ENCODE measurements at places on chromosomes 5 and 9. TPM values are rescaled to one million over a fixed set of nuclear protein-coding genes. Genes with fewer than 3 reads are reported as not detected.

Gene AGXT2
- not detected for total RNA-seq

Gene CTNNAL1
- 81.0 TPM for total RNA-seq

Gene PAEP
- total RNA-seq, result not detected

Gene EFNA5
- 7.8 TPM for total RNA-seq

Gene IFNA13
- not detected for total RNA-seq

Gene ABLIM3
- total RNA-seq, result 0.03 TPM

Gene CDC14B
- total RNA-seq, result 38.5 TPM

DNA sequence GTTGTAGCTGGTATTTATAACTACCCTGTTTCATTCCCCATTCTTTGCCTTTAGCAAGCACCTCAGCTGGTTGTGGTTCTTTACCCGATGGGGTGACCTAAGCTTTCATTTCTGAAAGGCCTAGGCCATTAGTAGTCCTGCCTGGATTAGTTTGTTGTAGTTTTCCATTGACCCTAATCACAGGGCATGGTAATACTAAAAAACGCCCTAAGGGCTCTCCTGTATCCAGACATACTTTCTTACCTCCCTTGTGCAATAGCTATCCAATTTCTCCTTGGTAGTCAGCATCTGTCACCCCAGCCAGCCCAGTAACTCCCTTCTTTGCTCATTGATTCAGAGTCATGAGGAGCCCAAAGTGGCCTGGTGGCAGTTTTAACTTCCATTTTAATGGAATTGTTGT lies 24.0 kb downstream of the TMOD1 start:
- no peak for DNase-seq

DNA sequence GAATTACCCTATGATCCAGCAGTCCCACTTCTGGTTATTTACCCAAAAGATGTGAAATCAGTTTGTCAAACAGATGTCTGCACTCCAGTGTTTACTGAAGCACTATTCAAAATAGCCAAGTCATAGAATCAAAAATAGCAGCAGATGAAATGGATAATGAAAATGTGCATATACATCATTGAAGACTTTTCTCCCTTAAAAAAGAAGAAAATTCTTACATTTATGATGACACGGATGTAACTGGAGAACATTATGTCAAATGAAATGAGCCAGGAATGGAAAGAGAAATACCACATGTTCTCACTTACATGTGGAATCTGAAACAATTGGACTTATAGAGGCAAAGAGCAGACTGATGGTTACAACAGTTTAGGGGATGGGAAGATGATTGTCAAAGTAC lies 21.5 kb upstream of the PLEKHG4B start:
- DNase-seq, result no peak

GRCh38 chr5:145847499-145848497 lies 12.7 kb upstream of the PRELID2 start:
- no peak for DNase-seq

- DNase-seq, result no peak
Observed at GRCh38 chr5:177475563-177476427, 2.4 kb upstream of the DBN1 start.

- no peak for DNase-seq
Observed at GRCh38 chr5:56279979-56280378, 46.8 kb upstream of the ANKRD55 start.

- no peak for DNase-seq
Observed at GRCh38 chr5:137336565-137337120, 162.5 kb downstream of the SPOCK1 start.

DNA sequence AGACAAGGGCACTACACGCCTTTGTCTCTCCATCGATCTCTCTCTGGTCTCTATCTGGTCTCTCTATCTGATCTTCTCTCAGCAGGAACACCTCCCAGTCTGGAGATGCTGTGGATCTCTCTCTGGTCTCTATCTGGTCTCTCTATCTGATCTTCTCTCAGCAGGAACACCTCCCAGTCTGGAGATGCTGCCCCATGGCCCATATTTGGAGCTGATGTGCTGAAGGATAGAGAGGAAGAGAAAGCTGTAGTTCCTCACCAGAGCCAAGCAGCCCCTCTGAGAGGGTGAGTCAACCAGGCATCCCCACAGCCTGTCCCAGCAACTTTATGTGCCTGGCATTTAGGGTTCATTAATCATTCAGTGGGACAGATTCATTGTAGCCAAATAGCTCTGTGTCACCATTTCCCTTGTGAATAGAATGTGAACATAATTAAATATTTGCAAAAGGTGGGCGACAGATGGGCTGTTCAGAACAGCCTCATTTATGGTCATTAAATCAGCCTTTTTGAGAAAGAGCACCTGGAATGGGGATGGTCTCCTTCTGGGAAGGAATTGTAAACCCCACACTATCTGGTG lies 189.3 kb upstream of the MAST4 start:
- DNase-seq, result no peak

GRCh38 chr9:85949586-85950335 lies 8.8 kb downstream of the NAA35 start:
- no peak for DNase-seq

DNA sequence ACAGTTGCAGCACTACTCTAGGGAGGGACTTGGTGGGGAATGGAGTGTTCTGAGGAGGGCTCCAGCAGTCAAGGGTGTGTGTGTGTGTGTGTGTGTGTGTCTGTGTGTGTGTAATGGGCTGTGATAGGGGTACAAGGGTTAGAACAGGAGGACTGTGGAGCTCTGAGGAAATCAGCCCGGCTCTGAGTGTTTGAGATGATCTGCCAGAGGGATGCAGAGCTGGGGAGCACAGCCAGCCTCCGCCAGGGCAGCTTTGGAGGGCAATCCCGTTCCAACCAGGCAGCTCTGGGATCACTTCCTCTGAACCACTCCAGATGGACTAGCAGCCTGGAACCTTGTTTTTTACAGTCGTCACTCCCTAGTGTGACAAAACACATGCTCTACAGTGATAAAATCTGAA lies 3.0 kb upstream of the SLC6A7 start:
- no peak for DNase-seq

DNA sequence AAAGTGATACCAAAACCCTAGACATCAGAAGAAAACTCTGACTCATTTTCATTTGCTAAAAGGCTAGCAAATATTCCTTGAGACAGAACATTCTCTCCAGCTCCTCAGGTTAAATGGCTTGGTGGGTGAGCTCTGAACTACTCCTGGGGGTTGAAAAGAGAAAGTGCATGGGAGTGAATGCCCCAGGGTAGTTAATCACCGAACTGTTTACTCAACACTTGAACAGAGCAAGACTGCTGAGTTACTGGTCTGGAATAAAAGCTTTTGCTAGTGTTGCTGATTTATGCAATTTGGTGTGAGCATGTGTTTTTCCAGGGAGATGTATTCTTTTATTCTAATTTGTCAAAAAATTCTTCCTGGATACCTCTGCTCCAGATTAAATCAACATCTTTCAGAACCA lies 88.3 kb upstream of the PRDM9 start:
- peak; percentile 8 for DNase-seq

- no peak for DNase-seq
Observed at GRCh38 chr9:89095761-89096528, 82.7 kb downstream of the SHC3 start.

DNA sequence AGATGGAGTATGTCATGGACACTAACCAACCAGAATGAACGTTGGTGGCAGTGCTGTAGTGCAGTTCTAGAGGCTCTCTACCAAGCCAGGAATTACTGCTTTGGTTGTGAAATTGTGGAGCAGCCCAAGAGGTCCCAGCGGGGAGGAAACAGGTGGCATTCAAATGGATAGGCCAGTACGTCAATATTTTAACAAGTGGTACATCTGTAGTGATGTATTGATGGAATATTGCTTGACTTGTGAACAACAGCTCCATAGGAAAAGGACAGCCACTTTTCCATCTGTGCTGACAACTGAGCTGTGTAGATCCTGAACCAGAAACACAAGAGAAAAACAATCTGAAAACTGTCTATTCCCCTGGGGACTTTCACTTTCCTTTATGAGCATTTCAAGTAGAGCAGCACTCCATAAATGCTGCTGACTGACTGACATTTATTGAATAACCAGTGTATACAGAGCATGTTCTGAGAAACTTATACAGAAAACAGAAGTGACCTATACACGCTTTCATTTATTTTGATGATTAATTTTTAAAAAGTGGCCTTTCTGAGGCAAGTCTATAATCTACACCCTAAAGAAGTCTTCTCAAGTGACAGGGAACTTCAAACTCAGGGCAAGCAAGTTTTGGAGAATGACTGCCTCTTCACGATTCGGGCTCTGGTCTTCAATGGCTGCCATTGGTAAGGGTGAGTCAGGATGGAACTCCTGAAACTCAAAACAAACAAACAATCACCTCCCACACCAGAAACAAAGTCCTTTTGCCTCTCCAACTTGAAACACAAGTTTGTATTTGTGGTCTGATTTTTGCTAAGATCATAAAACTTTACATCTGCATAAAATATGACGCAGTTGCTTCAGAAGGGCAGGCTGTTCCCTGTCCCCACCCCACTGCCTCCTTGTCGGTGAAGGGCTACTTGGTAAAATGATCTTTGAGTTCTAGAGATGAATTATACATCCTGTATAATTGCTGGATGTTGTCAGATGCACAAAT lies 362.4 kb downstream of the NDUFS4 start:
- DNase-seq, result no peak

- no peak for DNase-seq
Observed at GRCh38 chr5:98933445-98934072, 4.8 kb upstream of the CHD1 start.

- DNase-seq, result no peak
Observed at GRCh38 chr9:93464395-93464794, 11.0 kb upstream of the FAM120AOS start.

- DNase-seq, result no peak
Observed at GRCh38 chr5:44486591-44486990, 97.4 kb upstream of the FGF10 start.

GRCh38 chr9:127049044-127049443 lies 73.4 kb downstream of the ANGPTL2 start:
- DNase-seq, result no peak

- peak; percentile 2 for DNase-seq
Observed at GRCh38 chr9:82546136-82546535, 516.8 kb downstream of the RASEF start.

DNA sequence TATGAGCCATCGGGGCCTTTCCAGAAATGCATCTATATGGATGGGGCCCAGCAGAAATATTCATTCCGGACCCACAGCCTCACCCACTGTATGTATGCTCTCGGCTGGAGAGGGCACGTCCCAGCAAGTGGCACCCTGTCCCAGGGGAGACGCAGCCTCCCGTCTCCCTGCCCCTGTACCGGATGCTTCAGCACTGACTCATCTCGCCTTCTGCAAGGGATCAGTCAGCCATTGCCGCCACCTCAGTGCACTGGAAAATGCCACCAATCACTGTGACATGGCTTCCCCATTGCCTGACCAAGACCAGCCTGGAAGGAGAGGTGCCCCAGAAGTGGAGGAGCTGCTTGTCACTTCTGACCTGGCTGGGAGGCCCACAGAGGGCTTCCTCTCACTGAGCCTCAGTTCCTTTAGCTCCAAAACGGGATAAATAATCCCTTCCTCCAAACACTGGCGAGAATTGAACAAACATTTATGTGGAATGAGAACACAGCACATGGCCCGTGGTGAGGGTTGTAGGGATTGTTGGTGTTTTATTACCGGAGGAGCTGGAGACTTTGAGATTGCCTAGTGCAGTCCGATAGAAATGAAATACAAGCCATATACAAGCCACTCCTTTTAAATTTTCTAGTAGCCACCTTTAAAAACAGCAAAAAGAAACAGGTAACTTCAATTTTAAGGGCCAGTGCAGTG lies 43.9 kb upstream of the ORM1 start:
- peak; percentile 16 for DNase-seq

- peak; percentile 66 for DNase-seq
Observed at GRCh38 chr5:32712481-32713360, 1.6 kb downstream of the NPR3 start.

- DNase-seq, result peak; percentile 35
Observed at GRCh38 chr5:93589829-93590215, 6.8 kb downstream of the NR2F1 start.

DNA sequence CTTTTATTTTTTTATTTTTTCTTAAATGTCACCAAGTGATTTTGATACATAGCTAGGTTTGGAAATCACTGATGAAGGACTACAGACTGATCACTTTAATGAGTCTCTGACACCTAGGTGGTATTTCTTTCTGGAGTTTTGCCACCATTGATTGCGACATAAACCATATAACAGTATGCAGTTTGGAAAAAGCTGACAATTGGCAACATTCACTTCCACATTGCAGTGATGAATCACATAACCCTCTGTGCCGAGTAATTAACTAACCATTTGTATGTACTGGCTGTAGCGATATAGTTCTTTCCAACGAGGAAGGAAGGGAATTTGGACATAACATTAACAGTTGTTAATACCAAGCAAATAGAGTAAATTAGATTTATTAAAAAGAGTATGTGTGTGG lies 222.9 kb upstream of the EFNA5 start:
- no peak for DNase-seq
